ENCODE measurements at places on chromosomes 6 and 20.

DNA sequence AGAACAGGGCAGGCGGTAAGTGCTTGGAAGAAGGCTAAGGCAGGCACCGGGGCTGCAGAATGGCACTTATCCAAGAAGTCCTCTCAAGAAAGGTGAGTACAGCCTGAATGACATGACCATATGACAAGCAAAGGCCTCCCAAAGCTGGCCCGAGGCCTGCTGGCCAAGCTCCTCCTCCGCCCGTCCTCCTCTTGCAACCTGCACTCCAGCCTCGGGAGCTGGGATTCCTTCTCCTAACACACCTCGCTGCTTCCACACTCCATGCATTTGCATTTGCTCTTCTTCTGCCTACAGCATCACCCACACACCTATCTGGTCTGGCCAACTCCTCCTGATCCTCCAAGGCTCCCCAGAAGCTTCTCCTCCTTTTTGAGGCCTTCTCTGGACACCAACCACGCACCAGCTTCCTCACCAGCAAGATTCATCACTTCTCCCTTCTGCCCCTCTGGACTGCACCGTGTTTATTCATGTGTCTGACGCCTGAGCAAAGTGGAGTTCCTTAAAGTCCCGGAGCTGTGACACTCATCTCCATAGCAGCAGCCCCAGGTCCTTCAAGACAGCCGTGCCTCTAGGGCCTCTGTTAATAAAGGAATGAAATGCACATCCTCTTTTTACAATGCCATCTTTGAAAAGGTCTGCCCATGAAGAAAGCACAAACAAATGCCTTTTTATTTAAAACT, 32.3 kb downstream of the CNKSR3 start:
- no peak overlapping the region for H3K27ac ChIP-seq
- DNase-seq: no peak
- H3K36me3 ChIP-seq: no peaks in the 10 kb centered on the region
- peaks cover 2% of the 10 kb centered on the region for H3K27me3 ChIP-seq
- no peaks in the 10 kb centered on the region for H3K4me1 ChIP-seq
- H3K4me3 ChIP-seq: no peak overlapping the region

DNA sequence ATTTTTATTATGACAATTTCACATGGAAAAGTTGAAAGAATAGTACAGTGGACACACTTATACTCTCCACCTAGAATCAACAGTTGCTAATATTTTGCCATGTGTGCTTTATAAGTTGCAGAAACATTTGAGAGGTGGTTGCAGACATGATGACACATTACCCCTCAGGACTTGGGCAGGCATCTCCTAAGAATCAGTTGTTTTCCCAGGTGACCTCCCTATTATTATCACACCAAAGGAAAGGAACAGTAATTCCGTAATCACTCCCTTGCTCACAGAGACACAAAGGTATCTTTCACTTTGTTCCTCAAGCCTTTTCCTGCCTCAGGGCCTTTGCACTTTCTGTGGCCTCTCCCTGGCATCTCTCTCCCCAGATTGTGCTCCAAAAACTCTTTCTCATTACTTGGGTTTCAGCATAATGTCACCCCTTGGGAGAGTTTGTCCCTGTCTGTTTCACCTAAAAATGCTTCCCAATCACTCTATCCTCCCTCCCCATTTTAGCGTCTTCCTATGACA, 5.9 kb upstream of the SULF2 start:
- no peak overlapping the region for H3K27ac ChIP-seq
- H3K4me1 ChIP-seq: peaks cover 7% of the 10 kb centered on the region
- no peak for DNase-seq
- H3K36me3 ChIP-seq: no peaks in the 10 kb centered on the region
- no peak overlapping the region for H3K4me3 ChIP-seq
- peaks cover 53% of the 10 kb centered on the region for H3K27me3 ChIP-seq

DNA sequence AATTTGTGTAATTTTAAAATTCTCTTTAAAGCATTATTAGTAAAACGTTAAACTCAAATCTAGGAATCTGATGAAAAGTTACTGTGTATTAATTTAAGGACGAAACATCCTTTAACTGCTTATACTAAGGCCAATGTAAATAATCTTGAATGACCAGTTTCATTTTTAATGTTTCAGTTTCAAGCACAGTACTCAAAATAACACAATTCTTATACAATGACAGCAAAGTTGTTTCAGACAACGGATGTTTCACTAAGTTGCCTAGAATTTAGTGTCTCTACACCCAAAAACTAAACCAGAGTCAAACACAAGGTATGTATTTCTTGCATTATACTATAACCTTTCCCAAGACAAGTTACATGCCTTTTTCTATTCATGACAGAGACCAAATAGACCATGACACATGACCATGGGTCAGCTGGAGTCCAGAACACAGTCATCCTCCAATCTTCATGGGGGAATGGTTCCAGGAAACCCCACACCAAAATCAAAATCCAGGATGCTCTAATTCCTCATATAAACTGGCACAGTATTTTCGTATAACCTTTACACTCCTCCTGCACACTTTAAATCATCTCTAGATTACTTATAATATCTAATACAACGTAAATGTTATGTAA, 7.7 kb downstream of the PHIP start:
- no peak for DNase-seq
- peak overlapping the region; percentile 21 for H3K27ac ChIP-seq
- peaks cover 47% of the 10 kb centered on the region for H3K4me1 ChIP-seq
- H3K4me3 ChIP-seq: no peak overlapping the region

- H3K4me1 ChIP-seq: peaks cover 9% of the 10 kb centered on the region
- no peak overlapping the region for H3K27ac ChIP-seq
- H3K36me3 ChIP-seq: peaks cover 2% of the 10 kb centered on the region
- H3K27me3 ChIP-seq: peaks cover 7% of the 10 kb centered on the region
These were observed 77.6 kb upstream of the GGTLC1 start for GRCh38 chr20:24066076-24066700.

- no peak overlapping the region for H3K4me3 ChIP-seq
- H3K4me1 ChIP-seq: no peaks in the 10 kb centered on the region
- no peak overlapping the region for H3K27ac ChIP-seq
- no peaks in the 10 kb centered on the region for H3K36me3 ChIP-seq
- no peak for DNase-seq
These were observed 280.6 kb downstream of the LAMA2 start for GRCh38 chr6:129163551-129163950.

DNA sequence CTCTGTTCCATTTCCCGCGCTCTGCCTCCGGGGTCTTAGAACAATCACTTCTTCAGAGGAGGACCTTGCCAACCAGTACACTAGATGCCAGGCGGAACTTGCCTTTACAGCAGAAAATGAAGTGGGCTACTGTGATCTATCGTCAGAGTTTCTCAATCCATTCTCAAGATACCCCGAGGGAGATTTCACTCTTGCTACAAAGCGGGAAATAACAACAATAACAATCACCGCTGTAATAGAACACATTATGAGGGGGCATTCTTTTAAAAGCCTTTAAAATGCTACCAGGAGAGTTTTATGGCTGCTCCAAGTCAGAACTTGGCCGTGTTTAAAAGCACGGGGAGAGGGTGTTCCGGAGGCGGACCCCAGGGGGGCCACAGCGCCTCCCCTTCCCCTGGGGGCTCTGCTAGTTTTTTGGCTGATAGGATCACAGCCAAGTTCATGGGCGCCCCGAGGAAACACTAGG, 617.0 kb upstream of the AGPAT4 start:
- H3K4me3 ChIP-seq: no peak overlapping the region
- no peak for DNase-seq
- no peaks in the 10 kb centered on the region for H3K4me1 ChIP-seq
- no peak overlapping the region for H3K27ac ChIP-seq

DNA sequence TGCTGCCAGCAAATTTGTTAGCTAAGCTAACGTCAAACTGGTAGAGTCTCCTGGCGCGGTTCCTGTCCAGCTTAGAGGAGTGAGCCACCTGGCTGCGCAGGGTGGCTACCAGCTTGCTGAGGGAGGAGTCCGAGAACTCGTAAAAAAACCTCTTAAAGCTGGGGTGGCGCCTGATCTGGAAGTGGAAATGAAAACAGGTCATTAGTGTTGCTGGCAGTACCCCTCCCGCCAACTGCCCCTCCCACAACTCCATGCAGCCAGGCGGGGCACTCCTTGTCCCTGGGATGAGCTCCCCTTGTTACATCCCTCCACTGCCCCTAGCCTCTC, 17.3 kb downstream of the BNIP5 start:
- H3K27ac ChIP-seq: no peak overlapping the region
- H3K36me3 ChIP-seq: no peaks in the 10 kb centered on the region
- no peak overlapping the region for H3K4me3 ChIP-seq
- DNase-seq: no peak
- no peaks in the 10 kb centered on the region for H3K4me1 ChIP-seq

- no peak overlapping the region for H3K27ac ChIP-seq
- H3K36me3 ChIP-seq: no peaks in the 10 kb centered on the region
- no peak for DNase-seq
- peaks cover 4% of the 10 kb centered on the region for H3K4me1 ChIP-seq
- H3K4me3 ChIP-seq: no peak overlapping the region
- peaks cover 10% of the 10 kb centered on the region for H3K27me3 ChIP-seq
These were observed 12.4 kb upstream of the KIAA1755 start for GRCh38 chr20:38272961-38273360.

DNA sequence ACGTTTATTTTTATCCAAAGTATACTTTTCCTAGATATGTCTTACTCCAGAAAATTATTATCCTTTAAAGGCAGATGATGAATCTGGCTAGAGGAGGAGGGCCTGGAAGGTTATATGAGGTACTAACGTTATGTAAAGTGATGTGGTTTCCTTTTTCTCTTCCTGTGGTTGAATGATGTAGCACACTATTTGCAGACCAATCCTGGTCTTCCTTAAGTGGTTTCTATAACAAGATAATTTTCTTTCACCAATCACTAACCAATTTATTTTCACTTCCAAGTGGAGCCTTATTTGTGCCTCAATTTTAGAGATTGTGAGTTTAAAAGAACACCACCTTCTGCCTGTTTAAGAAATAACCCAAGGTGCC, 154.6 kb upstream of the SOX4 start:
- H3K4me1 ChIP-seq: peaks cover 26% of the 10 kb centered on the region
- no peak overlapping the region for H3K4me3 ChIP-seq
- H3K36me3 ChIP-seq: no peaks in the 10 kb centered on the region
- DNase-seq: no peak
- peak overlapping the region; percentile 82 for H3K27ac ChIP-seq
- H3K27me3 ChIP-seq: peaks cover 15% of the 10 kb centered on the region

DNA sequence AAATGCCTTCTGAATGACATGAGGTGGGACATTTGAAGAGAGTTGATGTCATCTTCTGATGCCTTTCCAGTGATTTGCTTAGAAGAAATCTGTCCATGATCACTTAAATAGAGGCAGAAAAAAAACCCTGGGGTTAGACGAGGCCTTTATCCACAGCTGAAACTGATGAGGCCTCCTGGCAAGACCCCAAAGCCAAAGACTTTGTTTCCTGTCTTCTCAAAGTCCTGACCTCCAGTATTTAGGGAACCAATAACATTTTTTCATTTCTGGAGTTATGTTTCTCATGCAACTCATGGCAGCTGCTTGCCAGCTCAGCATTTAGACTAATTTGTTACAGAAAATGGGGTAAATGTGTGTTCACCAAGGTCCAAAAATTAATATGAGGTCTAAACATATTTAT, 248.0 kb upstream of the PRDM1 start:
- no peak overlapping the region for H3K27ac ChIP-seq
- no peaks in the 10 kb centered on the region for H3K27me3 ChIP-seq
- DNase-seq: no peak
- peaks cover 26% of the 10 kb centered on the region for H3K4me1 ChIP-seq
- H3K4me3 ChIP-seq: no peak overlapping the region

- no peak overlapping the region for H3K4me3 ChIP-seq
- H3K36me3 ChIP-seq: no peaks in the 10 kb centered on the region
- no peaks in the 10 kb centered on the region for H3K27me3 ChIP-seq
- no peak for DNase-seq
- no peak overlapping the region for H3K27ac ChIP-seq
- H3K4me1 ChIP-seq: no peaks in the 10 kb centered on the region
These were observed 457.8 kb downstream of the QKI start for GRCh38 chr6:163872335-163872734.
